ENCODE measurements at places on chromosomes 7 and 10.

GRCh38 chr7:139873593-139874301, 44.7 kb downstream of the TBXAS1 start:
- DNase-seq = no peak

DNA sequence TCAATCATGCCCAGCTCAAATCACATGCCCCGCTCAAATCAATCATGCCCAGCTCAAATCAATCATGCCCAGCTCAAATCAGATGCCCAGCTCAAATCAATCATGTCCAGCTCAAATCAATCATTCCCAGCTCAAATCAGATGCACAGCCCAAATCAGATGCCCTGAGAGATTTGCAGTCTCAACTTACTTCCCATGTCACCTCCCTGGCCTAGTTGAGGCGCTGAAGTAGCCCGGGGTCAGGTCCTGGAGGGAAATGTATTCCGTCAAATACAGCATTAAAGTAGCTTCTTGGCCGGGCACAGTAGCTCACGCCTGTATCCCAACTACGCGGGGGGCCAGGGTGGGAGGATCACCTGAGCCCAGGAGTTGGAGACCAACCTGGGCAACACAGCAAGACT, 15.7 kb upstream of the PRKAR1B start:
- DNase-seq = no peak

DNA sequence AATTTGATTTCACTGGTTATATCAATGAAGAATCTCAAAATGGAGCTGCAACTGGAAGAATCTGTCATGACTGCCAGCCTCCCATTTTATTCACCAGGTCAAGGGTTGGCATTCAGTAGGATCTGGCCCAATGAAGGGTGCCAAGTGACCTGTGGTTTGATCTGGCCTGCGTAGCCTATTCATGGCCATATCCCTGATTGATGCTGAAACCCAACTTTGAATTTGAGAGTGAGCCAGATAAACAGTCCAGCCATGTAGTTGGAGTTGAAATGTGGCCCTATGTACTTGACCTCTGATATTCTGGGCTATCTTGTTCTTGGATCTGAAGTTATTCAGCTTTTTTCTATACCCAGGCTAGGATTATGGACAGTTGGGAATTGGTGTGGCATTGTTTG, 1.5 kb downstream of the MKLN1 start:
- no peak for DNase-seq

GRCh38 chr7:101507791-101508252, 121.3 kb downstream of the MYL10 start:
- DNase-seq = peak; percentile 64

DNA sequence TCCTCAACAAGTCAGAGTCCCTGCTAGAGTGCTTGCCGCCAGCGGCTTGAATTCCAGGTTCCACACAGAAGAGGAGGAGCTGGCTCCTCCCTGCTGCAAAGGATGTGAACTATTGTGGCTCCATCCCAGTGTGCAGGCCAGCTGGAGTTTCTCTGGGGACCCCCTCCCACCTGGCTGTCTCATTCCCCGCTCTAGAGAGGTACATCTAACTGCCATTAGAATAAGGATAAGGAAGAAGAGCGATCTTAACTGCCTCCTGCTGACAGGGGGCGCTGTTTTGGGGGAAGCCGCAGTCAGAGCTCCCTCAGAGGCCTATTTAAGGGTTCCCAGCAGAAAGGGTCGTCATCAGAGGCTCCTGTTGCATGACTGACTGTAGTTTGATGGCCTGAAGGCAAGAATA, 40.8 kb upstream of the HECW1 start:
- DNase-seq = no peak

- peak; percentile 10 for DNase-seq
Observed at GRCh38 chr10:70887804-70888800, at the start of gene PCBD1. PCBD1 (minus strand) TSS chr10:70888565; CDS start chr10:70888533, 32 bp downstream.

DNA sequence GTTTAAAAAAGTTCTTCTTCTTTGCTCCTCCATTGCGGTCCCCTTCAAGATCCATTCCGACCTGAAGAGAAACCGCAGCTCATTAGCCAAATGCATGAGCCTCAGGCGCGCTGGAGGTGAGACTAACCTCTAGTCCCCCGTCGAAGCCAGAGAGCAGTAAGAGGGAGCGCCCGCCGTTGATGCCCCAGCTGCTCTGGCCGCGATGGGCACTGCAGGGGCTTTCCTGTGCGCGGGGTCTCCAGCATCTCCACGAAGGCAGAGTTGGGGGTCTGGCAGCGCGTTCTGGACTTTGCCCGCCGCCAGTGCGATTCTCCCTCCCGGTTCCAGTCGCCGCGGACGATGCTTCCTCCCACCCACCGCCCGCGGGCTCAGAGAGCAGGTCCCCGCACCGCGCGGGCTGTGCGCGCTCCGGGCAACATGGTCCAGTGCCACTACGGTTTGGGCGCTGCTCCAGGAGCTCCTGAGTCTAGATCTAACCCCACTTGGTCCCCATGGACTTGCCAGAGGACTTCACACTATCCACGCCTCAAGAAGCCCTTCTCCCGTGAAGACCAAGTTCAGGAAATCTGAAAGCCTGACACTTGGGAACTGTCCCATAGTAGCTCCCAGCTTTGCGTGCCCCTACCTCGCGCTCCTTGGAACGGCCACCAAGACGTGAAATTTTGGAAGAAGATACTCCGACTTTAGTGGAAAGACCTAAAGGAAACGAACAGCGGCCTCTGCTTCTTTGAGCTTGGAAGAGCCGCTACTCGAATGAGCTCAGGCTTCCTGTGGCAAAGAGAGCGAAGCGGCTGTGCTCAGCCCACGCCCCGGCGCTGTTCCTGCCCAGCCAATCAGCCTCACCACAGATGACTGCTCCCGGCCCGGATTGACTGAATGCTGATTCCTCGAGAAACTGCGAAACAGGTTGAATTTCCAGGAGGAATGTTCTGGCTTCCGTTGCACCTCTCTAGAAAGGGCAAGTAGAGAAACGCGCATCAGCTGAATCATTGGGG, at the start of gene ABCB1:
ABCB1 (minus strand) TSS at position 755 of the 995 bp plus-strand sequence; CDS start at position 55, 700 bp downstream.
- no peak for DNase-seq

DNA sequence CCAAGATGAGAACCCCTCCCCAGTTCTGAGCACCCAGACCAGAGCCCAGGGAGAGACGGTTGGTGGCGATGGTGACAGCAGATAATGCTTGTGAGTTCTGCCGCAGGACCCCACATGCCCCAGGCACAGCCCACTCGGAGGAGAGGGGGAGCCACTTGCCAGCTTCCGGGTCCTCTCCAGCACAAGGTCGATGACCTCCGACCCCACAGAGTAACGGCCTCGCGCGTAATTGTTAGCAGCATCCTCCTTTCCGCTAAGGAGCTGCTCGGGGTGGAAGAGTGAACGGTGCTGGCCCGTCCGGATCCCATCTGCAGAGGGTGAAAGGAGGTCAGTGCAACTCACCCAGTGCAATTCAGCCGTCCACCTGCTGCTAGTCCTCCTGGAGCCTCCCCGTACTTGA, 9.5 kb downstream of the TUBAL3 start:
- DNase-seq = no peak

DNA sequence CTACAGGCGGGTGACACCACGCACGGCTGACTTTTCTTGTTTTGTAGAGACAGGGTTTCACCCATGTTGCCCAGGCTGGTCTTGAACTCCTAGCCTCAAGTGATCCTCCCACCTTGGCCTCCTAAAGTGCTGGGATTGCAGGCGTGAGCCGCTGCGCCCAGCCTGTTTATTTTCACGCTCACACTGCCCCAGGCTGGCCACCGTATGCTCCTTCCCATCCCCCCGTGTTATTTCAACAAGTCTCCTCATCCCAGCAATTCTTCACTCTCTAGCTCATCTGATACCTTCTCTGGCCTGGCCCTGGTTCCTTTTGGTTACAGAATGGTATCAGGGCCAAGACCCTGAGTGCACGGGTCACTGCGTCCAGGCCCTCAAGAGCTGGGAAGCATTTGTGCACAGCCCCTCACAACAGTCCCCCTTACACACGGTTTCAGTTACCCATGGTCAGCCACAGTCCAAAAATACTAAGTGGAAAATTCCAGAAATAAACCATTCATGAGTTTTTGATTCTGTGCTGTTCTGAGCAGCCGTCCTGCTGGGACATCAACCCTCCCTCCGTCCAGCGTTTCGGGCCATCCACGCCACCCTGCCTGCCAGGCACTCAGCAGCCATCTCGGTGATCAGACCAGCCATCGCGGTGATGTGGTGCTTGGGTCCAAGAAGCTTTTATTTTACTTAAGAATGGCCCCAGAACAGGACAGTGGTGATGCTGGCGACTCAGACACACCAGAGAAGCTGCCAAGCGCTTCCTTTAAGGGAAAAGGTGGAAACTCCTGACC, 8.9 kb downstream of the COX19 start:
- DNase-seq = no peak

DNA sequence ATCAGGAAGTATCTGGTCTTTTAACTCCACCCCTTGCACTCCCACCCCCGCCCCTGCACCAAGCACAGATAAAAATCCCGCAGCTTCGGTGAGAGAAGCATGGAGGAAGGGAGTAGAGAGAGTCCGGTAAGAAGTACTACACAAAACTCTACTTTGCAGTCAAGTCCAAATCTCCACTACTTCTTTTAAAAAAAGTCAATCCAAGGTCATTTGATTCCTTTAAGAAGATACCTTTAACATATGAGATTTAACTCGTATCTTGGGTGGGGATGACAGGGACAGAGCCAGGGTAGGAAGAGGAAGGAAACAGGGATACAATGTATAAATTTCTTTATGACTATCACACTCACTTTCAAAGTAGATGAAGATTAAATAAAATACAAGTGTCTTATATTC, 132.1 kb downstream of the NRBF2 start:
- no peak for DNase-seq

DNA sequence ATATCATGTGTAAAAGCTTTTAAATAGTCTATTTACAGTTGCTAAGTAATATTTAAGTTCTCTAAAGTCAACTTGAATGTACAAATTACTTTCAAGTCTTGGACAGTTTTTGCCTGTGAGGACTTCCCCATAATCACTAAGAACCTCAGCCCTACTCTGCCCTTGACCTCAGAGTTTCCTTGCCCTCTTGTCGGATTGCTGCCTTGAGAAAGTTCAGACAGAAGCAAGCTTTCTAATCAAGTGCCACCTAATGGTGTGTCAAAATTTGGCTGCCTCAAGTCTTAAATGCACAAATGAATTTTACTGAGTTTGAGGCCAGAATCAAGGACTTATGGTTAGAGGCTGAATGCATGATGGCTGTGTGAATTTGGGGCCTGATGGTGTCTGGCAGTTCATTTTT, 88.3 kb upstream of the KAT6B start:
- DNase-seq = no peak

DNA sequence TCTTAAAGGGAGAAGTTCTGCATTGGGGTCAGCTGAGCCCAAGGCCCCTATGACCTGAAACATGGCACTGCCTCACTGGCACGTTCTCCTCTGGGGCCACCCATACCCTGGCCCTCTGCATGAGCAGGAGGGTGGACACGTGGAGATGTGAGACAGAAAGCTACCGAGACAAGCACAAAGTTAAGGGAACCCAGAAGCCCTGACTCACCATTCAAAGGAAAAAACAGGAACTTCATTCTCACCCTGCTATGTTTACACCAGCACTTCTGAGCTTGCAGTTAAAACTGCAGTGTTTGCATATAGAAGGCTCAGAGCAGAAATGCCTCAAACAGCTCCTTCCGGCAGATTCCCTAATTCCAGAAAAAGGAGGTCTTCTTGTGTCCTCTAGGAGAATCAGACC, 41.7 kb downstream of the DENND11 start:
- DNase-seq = no peak

- DNase-seq = no peak
Observed at GRCh38 chr10:8137272-8137681, 82.8 kb downstream of the GATA3 start.

DNA sequence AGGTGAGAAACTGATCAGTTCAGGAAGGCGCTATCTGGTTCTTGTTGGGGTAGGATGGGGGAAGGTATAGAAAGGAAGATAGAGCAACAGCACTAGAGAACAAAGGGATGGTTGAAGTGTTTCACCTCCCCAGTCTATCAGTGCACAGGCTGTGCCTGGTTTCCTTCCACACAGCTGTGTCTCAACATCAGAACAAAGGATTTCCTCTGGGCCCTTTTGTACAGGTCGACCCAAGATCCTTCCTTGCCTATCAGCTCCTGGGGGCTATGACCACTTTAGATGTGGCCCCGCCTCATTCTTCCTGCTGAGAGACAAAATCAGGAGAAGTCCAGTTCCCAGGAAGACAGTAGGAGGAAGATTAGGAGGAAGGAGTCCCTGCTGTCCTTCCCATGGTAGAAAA, 65.6 kb downstream of the NAMPT start:
- no peak for DNase-seq

- DNase-seq = no peak
Observed at GRCh38 chr10:6385665-6386064, 182.9 kb downstream of the PFKFB3 start.

DNA sequence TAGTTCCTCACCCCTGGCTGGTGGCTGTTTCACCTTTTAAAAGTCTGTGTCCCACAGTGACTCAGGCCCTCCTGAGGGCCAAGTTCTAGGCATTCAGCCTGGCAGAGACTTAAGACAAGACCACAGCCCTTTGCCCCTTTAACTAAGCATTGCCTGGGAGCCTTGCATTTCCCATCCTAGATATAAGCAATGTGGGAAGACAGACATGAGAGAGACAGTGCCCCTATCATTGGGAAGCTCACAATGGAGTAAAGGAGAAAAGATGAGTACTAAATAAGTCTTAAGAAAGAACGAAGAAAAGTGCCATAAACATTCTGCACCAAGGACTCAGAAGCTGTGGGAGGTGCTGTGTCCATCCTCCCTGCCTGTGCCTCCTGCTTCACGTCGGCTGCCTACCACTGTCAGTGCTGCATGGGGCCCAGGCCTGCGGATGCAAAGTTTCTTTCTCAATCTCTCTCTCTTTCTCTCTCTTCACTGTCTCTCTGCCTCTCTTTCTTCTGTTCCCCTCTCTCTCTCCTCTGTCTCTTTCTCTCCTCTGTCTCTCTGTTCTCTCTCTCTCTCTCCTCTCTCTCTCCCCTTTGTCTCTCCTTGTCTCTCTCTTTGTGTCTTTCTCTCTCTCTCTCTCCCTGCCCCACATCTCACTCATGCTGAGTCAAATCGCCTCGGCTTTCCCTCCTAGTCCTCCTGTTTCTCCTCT, 21.5 kb downstream of the GPRIN2 start:
- no peak for DNase-seq

DNA sequence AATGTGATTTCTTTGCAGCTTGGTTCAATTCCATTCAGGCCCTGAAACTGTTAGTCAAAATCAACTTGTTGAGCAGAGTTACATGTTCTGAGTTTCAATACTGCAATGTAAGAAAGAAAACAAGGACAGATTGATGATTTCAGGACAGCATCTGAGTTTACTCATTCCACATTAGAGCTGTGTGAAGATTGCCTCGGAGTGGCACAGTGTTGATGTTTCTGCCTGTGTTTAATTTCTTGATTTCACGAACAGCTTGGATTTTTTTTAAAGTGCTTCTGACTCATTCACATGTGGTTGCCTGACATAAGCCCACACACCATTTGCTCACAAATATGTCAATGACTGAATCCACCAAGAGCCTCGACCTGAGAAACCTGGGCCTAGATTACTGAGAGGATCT, 101.2 kb upstream of the PARD3 start:
- DNase-seq = no peak

GRCh38 chr10:99358101-99358500, 28.9 kb downstream of the CNNM1 start:
- DNase-seq = no peak

- DNase-seq = no peak
Observed at GRCh38 chr7:122310119-122311021, 5.8 kb upstream of the FEZF1 start.

All from DMS79 (cell line).